ENCODE measurements at places on chromosomes 2 and 18.

DNA sequence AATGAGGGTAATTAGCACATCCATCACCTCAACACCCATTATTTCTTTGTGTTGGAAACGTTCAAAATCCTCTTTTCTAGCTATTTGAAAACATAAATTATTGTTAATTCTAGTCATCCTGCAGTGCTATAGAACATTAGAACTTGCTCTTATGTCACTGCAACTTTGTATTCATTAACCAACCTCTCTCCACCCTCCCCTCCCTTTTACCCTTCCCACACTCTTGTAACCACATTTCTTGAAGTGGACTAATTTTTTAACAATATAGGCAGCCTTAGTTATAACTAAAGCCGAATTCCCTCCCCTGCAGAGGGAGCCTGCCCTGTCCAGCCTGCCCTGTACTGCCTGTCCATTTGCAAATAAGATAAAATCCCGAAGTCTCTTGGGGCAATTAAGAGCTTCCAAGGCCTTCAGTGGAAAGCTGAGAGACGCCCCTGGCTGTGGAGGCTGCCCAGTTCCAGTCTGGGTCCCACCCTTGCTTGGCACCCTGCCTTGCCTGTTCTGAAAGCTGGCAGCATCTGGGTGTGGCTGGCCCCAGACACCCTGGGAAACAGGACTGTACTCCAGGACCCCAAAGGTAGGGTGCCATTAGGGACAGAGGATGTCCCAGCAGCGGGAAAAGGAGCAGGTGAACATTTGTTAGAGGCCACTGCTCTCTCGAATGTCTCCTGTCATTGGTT lies 65.1 kb downstream of the MEX3C start:
- DNase-seq, result no peak

DNA sequence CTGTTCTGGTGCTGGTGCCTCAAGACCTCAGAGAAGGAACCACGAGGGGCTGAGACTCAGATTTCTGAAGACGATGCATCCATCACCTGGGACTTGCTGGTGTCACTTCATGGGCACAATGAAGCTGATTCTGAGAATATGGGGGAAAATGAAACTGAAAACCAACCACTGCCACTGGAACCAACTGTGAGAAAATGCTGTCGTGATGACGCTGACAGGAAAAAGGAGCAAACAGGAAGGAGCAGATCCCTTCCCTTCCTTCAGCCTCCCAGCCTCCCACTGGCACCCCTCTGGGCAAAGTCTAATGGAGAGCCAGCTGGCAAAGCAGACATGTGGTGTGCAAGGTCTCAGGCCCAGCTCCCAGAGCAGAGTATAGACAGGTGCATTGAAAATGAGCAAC lies 109.7 kb downstream of the FOXI3 start:
- DNase-seq, result no peak

DNA sequence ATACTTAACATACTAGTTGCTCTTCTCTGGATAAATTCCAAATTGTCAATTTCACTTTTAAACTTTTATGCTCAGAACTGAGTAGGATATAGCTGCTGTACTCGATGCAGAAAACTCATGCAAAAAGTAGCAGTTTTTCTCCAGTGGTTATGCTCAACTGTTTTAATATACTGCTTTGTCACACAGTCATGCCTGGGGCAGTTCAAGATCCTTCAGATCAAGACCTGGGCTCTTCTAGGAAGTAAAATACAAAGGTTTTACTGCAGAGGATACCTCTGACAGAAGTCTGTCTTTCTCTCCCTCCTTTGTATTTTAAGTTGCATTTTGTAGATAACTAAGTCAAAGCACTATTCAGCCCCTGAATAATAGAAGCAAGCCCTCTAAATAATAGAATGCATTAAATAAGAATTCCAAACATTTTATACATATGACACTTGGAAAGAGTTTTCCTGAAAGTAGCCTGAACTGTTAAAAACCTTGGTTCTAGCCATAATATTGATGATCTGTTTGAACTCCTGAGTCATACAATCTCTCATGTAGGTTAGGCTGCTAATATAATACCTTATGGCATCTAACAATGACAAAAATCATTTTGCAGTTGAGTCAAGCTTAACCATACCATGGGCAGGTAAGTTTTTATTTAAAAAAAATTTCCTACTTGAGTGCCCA lies 183.3 kb upstream of the TRIB2 start:
- no peak for DNase-seq

DNA sequence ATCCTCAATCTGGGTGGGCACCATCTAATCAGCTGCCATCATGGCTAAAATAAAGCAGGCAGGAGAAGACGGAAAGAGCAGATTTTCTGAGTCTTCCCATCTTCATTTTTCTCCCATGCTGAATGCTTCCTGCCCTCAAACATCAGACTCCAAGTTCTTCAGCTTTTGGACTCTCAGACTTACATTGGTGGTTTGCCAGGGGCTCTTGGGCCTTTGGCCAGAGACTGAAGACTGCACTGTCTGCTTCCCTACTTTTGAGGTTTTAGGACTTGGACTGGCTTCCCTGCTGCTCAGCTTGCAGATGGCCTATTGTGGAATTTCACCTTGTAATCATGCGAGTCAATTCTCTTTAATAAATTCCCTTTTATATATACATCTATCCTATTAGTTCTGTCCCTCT lies 36.6 kb downstream of the DIPK1C start:
- no peak for DNase-seq

GRCh38 chr2:107721178-107721577 lies 105.5 kb upstream of the RGPD4 start:
- DNase-seq, result no peak

DNA sequence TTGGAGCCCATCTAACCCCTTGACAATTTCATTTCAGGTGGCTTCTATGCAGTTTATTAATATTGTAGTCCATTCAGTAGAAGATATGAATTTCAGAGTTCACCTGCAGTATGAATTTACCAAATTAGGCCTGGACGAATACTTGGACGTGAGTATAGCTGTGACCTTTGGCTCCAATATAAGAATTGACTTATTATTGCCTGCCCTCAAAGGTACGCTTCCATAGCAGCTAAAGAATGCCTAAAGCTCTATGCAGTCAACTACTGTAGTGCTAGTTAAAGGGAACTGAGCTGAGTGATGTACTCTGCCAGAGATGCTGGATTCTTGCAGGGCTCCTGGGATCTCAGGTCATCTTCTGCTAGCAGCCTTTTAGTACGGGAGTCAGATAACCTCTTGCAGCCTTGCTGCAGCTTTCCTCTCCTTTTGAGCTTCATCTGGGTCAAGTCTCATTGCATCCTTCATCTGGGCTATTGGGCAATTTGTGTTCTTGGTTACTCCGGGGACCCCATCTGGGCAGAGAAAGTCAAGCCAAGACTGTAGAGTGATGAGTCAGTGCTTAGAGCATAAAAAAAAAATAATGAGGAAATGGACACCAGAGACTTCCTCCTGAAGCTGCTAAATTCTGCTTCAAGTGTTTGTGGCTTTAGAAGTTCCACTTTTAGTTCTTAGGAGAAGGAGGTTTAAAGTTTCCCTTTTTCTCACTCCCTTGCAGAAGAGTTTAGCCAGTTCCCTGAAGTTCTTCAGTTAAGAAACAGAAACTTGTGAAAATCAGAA lies 105.6 kb downstream of the PRPF40A start:
- no peak for DNase-seq

DNA sequence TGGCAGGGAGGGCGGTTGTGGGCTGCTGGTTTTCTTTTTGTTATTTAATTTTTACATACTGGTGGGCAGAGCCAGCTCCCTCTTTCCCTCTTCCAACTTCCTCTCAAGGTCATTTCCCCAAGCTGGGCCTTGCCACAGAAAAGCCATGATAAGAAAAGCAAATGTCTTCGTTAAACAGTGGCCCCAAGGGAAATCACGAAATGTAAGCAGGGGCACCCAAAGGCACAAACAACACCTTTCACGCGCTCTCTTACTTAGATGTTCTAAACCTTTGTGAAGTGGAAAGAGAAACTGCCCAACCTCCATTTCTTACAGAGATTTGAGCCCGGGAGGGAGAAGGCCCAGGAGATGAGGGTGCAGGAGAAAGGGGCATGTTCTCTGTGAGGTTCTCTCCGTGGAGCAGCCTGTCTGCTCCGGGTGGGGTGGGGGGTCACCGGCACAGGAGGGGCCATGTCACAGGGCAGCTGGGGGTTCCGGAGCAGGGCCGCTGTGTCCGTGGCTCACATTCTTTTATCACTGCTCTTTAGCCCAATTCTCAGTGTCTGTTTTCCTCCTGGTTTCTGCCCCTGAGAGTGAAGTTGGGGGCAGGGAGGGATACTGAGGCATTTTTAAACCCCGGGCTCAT lies 190.7 kb upstream of the GATA6 start:
- DNase-seq, result no peak

DNA sequence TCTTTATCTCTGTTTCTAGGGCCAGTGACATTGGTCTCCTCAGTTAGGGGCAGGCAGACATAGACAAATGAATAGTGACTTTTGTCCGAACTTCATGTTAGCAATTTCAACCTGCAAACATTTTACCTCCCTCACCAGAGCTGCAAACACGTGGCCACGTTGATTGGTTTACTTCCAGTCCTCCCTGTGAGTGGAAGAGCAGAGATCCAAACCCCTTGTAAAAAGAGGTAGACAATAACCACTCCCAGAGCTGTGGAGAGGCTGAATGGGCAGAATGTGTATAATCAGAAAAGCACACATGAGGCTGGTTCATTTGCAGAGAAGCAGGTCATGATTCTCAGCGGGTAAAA lies 31.1 kb downstream of the CTIF start:
- no peak for DNase-seq

DNA sequence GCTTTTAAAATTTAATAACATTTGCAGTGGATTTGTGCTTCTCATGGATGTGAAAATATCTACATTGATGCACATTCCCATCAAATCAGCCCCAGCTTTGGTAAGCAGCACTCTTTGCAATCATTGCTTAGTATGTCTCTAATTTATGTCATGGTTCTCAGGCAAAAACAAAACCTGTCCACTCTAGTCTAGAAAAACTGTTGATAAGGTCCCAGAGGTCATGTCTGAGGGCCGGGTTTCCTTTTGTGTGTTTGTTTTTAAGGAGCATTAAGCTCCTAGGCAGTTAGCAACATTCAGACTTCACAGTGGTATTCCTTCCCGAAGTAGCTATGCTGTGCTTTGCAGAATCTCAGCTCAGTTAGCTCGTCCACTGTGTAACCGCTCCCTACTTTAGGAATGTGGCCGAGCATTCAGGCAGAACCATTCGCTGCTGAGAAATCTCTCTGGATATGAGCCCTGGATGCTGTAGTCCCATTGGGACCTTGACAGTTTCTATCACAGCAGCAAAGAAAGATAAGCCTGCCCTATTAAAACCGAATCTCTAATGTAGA lies 4.0 kb downstream of the DIPK1C start:
- DNase-seq, result no peak

GRCh38 chr2:236531996-236532395 lies 37.6 kb upstream of the ACKR3 start:
- peak; percentile 16 for DNase-seq
